ENCODE measurements at places on chromosomes 4 and X. TPM values are rescaled to one million over a fixed set of nuclear protein-coding genes. Genes with fewer than 3 reads are reported as not detected.

The CXCR3 gene
- total RNA-seq, result 14.8 TPM

The GLUD2 gene
- total RNA-seq, result 0.14 TPM

The APOO gene
- 26.3 TPM for total RNA-seq

The SHROOM2 gene
- total RNA-seq, result not detected

The NLGN3 gene
- 1.6 TPM for total RNA-seq

The CLDN2 gene
- not detected for total RNA-seq

The GPAT3 gene
- 2.1 TPM for total RNA-seq

The CD38 gene
- total RNA-seq, result 179 TPM

The MAGEB2 gene
- total RNA-seq, result not detected

The SHROOM4 gene
- total RNA-seq, result not detected

The C1QTNF7 gene
- total RNA-seq, result not detected

The EXOC1L gene
- not detected for total RNA-seq

The GC gene
- total RNA-seq, result not detected

The FGFBP1 gene
- not detected for total RNA-seq

The RNF175 gene
- not detected for total RNA-seq

The NR0B1 gene
- not detected for total RNA-seq

The ENPEP gene
- 0.05 TPM for total RNA-seq

The SAT1 gene
- 135 TPM for total RNA-seq

The FGF16 gene
- total RNA-seq, result not detected
